ENCODE measurements at places on chromosomes 5 and 9.

GRCh38 chr5:137751869-137752491 is 2.2 kb downstream of the HNRNPA0 start:
- peak; percentile 82 for DNase-seq

DNA sequence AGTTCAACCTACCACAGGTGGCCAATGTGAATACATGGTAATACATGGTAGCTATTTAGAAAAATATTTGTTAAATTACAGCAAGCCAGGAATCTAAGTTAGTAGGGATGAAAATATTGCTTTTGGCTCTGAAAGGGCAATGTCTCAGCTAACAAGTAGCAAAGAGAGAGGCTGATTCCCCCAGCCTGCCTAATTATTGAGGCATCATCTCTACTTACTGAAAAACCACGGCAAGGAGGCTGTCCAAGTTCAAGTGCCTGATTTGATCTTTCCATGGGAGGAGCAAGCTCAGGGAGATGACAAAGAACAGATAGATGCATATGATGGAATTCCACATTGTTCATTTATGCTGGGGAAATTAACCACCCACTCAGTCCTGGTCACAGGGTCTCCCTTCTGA is 28.7 kb upstream of the UBTD2 start:
- DNase-seq = no peak

- DNase-seq = no peak
Observed at GRCh38 chr5:53087621-53088121, 21.9 kb downstream of the MOCS2 start.

GRCh38 chr9:109893241-109893640 is 113.2 kb downstream of the PALM2AKAP2 start:
- peak; percentile 26 for DNase-seq

GRCh38 chr9:135946392-135946994 is 14.7 kb downstream of the UBAC1 start:
- DNase-seq = no peak

DNA sequence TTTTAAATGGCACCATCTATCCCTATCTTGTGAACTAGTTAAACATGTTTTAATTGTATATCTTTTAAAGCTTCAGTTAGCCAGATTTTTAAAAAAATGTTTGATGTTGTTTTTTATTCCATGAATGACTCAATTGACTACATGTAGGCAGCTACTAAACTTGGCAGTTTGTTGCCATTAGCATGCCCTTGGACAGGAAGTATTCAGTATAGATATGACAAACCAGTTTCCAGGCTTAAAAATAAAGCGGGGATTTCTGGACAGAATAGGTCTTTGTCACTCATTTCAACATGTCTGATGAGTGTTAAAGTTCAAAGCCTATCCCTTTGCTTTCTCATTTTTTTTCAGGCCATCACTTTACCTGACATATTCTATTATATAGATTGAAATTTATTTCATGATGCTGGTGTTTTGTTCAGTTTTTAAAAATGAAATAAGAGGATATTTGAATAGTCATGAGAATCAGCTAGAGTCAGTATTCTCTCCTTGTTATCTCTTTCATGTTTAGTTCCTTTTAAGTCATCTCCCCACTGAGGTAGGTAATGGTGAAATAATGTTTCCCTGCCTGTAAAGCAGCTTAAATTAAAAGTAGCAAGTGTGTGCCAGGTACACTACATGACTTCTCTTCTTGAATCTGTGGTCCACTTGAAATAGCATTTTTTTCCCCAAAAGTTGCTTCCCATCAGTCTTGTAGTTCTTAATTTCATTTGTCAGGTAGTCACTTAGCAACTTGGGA is 11.9 kb downstream of the TNFAIP8 start:
- DNase-seq = peak; percentile 16

GRCh38 chr5:122366501-122366900 is 54.5 kb downstream of the SNCAIP start:
- peak; percentile 62 for DNase-seq

GRCh38 chr5:88820581-88820980 is 62.4 kb downstream of the MEF2C start:
- no peak for DNase-seq

GRCh38 chr5:153999995-154000394 is 38.7 kb downstream of the FAM114A2 start:
- no peak for DNase-seq

GRCh38 chr5:56175488-56175887 is 57.6 kb downstream of the ANKRD55 start:
- DNase-seq = peak; percentile 92

DNA sequence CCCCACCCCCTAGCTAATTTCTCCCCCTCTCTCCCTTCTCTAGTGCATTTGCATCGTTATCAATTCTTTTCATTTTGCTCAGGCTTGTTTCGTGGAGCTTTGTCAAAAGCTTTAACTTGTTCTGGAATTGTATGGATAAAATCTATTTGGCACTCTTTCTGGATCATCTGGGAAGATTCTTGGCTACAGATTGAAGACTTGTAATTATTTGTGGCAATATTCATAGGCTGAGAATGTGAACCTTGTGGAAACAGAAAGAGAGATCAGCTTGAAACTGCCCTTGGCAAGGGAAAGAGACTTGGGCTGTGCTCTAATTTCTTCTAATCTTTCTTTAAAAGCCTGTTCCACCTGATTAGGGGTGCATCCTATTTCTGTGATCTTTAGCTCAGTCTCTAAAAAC is 340.6 kb upstream of the DAB2 start:
- DNase-seq = peak; percentile 24

DNA sequence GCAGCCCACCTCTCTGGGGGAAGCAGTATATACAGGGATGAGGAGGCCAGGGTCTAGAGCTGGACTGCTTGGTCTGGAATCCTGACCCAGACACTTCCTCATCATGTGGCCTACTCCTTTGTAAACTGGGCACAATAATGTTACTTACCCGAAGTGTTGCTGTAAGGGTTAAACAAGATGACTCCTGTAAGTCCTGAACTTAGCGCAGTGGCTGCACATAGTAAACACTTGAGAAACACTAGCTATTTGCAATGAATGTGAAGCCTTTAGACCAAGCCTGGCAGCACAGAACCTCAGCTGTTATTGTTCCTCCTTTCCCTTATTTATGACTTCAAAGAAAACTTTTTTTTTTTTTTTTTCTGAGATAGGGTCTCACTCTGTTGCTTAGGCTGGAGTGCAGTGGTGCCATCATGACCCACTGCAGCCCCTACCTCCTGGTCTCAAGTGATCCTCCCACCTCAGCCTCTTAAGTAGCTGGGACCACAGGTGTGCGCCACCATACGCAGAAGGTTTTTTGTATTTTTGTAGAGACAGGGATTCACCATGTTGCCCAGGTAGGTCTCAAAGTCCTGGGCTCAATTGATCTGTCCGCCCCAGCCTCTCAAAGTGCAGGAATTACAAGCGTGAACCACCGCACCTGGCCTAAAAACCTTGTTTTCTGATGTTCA is 96.2 kb upstream of the IL6ST start:
- DNase-seq = no peak

DNA sequence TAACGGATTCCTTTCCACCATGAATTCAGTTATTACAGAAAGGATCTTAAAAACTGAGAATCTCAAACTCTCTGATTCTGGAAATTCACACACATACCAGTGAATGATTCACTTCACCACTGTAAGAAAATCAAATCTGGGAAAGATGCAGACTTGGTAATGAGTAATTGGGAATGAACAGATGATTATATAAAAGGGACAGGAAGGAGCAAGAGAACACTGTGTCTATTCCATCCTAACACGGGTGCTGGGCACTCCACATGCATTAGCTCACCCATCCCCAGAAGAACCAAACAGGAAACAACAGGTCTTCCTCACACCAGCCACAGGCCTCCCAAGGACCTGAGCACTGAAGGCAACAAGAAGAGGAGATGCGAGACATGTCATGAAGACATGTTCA is 74.8 kb upstream of the ZNF622 start:
- peak; percentile 74 for DNase-seq

DNA sequence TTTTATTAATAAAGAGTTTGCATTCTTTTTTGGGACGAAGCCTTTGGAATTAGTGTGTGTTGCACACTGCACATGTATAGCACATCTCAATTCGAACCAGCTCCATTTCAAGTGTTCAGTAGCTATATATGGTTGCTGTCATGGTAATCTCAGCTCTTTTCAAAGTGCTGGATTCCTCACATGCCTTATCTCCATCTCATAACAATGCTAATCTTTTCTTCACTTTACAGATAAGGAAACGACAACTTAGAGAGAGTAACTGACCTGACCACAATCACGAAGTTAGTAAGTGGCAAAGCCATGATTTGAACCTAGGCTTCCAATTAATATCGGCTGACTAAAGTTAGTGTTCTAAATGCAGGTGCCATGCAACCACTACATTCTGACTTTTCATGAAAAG is 204.8 kb upstream of the RASEF start:
- no peak for DNase-seq
